ENCODE measurements at places on chromosomes 16 and 17. TPM values are rescaled to one million over a fixed set of nuclear protein-coding genes. Genes with fewer than 3 reads are reported as not detected.

- no peak for DNase-seq
Measured at GRCh38 chr17:53629188-53629587, 193.5 kb upstream of the KIF2B start.

- no peak for DNase-seq
Measured at GRCh38 chr17:41512546-41513167, 6.0 kb downstream of the KRT15 start.

PTX4 gene
- not detected for total RNA-seq

DNA sequence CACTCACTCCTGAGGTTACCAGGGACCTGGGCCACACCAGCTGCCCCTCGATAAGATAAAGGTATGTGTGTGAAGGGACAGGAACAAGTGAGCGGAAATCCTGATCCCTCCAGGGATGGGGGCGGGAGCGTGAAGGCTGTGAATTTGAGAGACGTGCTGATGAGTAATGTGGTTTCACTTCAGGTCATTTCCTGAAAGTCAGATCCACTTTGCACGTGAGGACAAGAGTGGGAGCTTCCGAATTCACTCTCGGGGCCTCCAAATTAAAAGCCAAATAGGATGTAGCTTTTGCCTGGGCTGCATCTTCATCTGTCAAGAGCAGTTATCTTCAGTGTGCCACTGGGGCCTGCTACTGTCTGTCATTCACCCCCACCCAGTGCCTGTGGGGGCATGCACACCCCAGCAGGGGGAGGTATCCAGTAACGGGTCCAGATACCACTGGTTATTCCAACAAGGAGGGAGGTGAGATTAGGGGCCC lies 87.4 kb upstream of the LHX1 start:
- DNase-seq = peak; percentile 68

- DNase-seq = no peak
Measured at GRCh38 chr16:5572056-5572455, 474.5 kb upstream of the EEF2KMT start.

DNA sequence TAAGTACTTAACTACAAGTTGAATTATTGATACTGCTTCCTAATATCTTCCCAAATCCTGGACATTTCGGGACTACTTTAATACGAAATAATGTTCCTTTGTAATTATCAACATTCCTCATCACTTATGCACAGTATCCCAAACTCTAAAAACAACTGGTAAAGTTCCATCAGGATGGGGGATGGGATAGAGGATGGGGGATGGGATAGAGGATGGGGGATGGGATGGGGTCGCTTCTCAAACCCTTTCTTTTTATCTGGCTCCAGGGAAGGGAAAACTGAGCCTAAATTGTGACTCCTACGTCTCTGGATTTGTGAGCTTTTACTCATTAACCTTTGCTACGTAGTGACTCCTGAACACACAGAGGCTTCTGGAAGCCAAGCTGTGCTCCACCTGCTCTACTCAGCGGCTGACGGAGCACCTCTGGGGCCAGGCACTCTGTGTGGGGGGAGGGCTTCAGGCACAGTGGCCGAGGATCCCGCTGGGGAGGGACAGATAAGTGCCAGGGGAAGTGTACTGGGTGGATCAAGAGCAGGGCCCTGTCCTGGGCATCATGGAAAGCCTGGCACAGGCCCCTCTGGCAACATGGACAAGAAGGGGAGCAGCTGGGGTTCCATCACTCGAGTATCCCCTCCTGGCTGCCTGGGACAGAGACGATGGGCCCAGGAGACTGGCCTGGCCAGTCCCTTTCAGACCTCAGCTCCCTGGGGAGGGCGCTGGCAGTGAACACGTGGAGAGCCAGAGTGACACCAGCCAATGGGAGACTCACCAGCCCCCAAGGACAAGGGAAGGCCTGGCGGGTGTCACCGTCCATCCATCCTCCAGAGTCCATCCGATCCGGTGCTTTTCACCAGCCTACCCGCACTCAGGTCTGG lies 56.2 kb downstream of the PGS1 start:
- no peak for DNase-seq

DNA sequence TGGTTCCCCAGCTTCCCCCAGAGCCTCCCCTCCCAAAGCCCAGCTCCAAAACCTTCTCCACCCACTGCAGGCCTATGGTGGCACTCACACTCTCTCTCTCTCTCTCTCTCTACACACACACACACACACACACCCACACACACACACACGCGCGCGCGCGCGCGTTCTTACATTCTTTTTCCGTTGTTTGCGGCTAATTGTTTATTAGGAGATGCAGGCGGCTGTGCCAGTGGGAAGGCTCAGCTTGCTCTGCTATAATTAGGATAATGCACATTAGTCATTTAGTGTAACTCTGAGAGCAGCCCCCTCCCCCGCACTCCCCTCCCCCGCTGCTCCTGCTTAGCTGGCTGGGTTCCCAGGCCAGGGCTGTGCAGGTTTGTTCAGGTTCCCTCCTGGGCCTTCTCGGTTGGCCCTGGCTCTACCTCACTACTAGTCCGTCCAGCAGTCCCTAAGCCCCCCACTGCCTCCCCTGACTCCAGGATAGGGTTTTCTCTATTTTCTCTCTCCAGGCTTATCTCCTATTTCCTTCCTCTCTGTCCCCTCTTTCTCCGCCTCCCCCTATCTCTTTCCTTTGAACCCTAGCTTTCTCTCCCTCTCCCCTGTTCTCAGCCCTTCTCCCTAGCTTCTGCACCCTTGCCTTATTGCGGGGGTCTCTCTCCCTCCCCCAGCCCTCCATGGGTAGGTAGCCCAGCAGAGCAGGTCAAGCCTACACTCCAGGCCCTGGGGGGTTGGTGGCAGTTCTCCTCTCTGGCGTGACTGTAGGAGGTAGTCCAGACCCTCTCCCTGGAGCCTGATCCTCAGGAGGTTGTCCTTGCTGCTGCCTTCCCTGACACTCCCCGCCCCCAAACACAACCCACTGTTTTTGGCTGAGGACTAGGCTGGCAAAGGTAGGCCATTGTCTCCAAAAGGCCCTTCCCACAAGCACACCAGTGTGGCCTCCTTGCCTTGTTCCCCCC lies 34.0 kb downstream of the TMEM132E start:
- no peak for DNase-seq

GRCh38 chr16:83176802-83177201 lies 550.0 kb downstream of the CDH13 start:
- DNase-seq = no peak

GH1 gene
- not detected for total RNA-seq

GRCh38 chr16:15650698-15651171 lies 690 bp downstream of the NDE1 start:
- DNase-seq = peak; percentile 22

EPN3 gene
- 0.32 TPM for total RNA-seq

DPEP1 gene
- not detected for total RNA-seq

DNA sequence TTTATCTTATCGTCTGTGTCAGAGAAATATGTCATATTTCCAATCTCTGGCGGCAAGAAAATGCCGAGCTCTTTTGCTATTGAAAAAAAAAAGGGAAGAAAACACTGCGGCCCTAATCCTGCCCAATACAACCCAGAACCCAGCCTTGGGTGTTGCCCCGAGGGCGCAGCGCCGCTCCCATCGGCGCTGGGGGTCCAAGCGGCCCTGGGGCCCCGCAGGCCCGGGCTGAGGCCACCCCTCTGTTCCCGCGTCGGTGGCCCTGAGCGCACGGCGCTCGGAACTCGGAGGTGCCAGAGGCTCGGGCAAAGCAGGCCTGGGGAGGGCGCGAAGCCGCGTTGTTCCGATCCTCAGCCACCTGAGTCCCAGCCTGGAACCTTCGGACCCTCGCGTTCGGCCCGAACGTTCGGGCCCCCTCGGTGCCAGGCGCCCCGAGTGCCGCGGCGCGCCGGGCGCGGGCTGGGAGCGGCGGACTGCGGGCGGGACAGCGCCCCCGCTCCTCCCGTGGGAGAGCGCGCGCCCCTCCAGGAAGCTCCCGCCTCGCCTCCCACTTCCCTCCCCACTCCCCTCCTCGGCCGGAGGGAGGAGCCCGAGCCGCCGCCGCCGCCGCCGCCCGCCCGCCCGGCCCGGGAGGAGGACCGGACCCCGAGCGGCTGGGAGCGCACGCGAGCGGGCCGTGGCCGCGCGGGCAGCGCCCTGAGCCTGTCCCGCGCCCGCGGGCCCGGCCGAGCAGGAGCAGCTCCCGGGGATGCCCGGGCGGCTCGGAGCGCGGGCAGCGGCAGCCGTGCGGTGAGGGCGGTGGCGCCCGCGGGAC lies at the start of gene CPNE2:
CPNE2 (plus strand) TSS at position 609 of the 811 bp plus-strand sequence. CDS start 18,160 bp downstream, outside the sequence.
- peak; percentile 65 for DNase-seq

- no peak for DNase-seq
Measured at GRCh38 chr16:74725651-74726455, 25.2 kb upstream of the MLKL start.

PMP22 gene
- 8.7 TPM for total RNA-seq

DNA sequence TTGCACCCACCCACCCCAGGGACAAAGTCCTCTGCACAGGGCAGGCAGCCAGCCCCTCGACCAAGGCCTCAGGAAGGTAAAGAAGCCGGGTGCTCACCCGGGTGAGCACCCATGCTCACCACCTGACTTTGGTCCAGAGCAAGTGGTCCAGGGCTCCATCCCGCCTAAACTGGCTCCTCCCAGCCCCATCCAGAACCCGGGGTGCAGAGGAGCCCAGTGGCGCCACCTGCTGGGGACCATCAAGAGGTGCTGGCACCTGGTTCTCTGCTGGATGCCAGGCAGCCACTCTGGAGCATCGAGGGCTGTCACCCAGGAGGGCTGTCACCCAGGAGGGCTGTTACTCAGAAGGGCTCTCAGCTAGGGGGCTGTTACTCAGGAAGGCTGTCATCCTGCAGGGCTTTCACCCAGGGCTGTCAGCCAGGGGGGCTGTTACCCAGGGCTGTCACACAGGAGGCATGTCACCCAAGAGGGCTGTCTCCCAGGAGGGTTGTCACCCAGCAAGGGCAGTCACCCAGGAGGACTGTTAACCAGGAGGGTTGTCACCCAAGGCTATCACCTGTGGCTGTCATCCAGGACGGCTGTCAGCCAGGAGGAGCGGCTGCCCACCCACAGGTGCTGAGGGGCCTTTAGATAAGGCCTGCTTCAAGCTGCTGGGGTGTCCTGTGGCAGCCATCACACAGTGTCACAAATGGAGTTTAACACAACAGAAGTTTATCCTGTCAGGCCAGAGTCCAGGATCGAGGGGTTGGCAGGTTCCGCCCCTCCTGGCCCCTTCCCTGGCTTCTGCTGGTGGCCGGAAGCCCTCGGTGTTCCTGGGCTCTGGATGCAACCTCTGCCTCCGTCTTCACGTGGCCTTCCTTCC lies 98.5 kb downstream of the TNFRSF13B start:
- no peak for DNase-seq

PIK3R6 gene
- not detected for total RNA-seq

GRCh38 chr17:48328457-48328856 lies 101.6 kb downstream of the SKAP1 start:
- DNase-seq = no peak

DNA sequence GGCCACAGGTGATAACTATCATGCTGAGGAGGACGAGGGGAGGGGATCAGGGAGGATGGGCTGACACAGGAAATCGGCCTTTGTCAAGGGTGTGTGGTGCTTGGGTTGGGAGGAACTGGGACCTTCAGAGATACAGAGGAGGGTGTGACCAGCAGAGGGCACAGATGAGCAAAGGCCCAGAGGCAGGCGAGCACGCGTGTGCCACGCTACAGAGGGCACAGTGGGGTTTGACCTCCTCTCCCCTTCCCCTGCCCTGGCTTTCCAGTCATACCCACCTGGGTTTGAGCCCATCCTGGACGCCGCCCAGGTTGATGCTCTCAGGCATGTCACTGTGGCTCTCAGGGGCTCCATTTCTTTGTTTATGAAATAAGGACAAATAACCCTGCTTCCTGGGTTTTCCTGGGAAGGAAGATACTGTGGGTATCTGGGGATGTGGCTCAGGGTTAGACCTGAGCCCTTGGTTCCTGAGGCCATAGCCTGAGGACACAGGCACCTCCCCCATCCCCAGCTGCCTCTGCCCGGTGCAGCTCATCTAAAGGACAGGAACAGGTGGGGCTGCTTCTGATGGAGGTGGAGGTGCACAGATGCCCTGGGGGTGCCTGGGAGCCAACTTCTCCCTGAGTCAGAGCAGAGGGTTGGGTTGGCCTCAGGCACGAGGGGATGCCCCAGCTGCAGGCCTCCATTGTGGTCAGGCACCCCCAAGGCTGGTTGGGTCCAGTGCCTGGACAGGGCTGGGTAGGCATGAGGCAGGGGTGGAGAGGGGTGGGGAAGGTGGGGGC lies 51.8 kb downstream of the BEAN1 start:
- DNase-seq = no peak

DNA sequence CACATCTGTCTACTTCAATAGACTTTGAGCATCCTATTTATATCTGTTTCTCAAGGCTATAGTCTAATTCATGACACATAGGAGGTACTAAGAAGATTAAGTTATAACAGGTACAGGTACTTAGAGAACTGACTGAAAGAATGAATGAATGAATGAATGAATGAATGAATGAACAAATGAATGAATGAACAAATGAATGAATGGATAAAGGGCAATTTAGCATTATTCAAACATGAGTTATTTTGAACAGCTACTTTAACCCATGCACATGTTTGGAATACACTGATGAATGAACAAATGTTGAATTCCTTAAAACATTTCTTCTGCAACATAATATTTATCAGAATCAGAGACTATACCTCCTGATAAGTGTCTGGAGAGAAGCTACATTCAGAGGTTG lies 1165.6 kb upstream of the CDH8 start:
- DNase-seq = no peak

MCRIP2 gene
- total RNA-seq = 93.0 TPM

DNA sequence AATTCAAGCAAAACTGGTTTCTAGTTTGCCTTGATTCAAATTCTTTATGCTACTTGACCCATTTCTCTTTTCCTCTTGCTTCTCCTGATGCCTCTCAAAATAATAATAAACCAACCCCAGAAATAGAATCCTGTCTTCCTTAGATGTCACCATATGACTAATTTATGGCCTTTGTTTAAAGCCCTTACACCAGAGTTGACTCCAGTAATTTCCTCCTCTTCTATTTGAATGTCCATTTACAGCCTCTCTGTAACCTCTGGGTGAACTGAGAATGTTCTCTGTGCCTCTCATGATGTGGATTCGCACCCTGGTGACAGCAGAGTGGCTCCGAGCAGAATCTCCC lies 31.5 kb downstream of the ZFHX3 start:
- no peak for DNase-seq

GRCh38 chr17:31564291-31564690 lies 172.8 kb downstream of the RAB11FIP4 start:
- DNase-seq = no peak

HID1 gene
- total RNA-seq = not detected

DNA sequence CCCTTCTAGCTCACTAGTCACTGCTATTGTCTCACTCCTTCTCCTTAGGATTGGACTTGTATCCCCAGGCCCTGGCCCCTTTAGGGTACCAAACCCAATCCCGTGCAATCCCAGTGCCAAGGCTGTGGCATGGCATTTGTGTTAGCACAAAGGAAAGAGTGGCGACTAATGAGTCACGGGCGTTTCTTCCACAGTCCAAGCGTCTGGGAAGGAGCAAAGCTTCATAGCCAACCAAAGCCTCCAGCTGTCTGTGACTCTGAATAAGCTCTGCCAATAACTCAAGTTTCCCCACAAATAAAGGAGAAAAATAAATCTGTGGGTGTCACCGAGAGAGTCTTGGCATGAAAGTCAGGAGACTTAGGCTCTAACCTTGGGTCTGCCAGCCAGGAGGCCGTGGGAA lies 54.6 kb upstream of the COX10 start:
- no peak for DNase-seq

All from Caki2 (cell line).